ENCODE measurements at places on chromosomes 4 and X. TPM values are rescaled to one million over a fixed set of nuclear protein-coding genes. Genes with fewer than 3 reads are reported as not detected.

TRPC5OS gene
- not detected for total RNA-seq

USP17L21 gene
- not detected for total RNA-seq

CYLC1 gene
- total RNA-seq: not detected

TLR1 gene
- total RNA-seq: 0.13 TPM

EMCN gene
- total RNA-seq: not detected

DMRTC1 gene
- not detected for total RNA-seq

PI4K2B gene
- 15.7 TPM for total RNA-seq

SATL1 gene
- total RNA-seq: not detected

DBET gene
- not detected for total RNA-seq

CXorf65 gene
- not detected for total RNA-seq

GASK1B gene
- 2.1 TPM for total RNA-seq

SPATA4 gene
- 0.13 TPM for total RNA-seq

CSN1S1 gene
- not detected for total RNA-seq

RAP2C gene
- total RNA-seq: 29.4 TPM

PABPC1L2B gene
- not detected for total RNA-seq

GABRQ gene
- total RNA-seq: under 0.01 TPM
